ENCODE measurements at places on chromosomes 16 and 17.

DNA sequence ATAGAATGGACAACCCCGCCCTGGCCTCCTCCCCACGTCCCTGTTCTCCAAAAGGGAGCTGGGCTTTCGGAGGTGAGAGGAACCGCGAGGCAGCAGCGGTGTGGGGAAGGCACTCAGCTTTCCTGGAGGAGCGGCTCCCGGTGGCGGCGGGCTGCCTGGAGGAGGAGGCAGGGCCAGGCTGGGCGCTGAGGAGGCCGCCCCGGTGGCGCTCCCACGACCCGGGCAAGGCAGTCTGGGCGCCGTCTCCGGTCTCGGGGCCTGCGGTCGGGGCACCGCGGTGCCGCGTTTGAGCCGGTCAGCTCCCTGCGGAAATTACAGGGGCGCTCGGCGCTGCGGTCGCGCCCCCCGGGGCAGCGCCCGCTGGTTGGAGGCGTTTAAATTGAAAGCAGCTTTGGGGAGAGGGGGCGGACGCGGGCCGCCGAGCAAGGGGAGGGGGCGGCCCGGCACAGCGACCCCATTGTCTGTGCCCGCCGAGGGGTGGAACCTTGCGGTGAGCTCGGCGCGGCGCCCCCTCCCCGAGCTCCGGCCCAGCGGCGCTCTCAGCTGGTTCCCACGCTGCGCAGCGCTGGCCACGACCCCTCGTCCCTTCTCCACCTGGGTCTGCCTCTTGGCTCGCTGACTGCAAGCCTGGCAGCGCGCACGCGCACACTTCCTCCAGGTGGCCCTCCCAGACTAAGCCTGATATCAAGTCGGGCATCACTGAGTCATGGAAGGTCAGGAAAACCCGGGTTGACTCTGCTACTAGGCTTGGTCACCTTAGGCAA, 58.7 kb upstream of the DLX4 start:
- peak; percentile 30 for DNase-seq

DNA sequence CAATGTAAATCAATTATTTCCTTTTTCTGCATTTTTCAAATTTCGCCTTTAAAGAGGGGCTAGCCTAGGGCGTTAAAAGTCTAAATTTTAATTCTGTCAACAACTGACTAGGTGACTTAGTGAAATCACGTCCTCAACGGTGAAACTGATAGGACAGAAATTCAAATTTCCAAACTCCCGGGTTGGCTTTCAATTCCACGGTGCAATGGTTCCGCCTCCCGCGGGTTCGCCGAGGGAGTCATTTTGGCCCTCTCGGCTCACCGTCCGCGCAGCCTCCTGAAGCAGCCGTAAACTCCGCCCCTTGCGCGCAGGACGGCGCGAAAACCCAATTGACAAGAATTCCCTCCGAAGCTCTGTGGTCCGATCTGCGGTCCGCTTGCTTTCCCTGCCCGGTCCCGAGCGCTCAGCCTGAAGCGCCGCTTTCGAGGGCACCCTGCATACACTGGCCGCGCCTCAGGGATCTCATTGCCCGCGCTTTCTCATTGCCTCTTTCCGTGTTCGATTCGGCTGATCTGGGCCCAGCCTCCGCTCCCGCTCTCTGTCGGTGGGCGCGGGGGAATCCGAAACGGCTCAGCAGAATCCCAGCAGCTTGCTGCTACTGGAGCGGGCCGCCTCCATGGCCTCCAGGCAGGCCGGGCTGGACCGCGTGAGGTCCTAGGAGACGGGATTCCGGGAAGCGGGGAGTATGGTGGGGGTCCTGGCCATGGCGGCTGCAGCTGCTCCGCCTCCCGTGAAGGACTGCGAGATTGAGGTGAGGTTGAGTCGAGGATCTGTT, at the start of gene ATAD5:
Gene ATAD5 (plus strand): TSS at position 304 of the 775 bp plus-strand sequence. CDS start 382 bp downstream, at position 686.
- DNase-seq: peak; percentile 88

- no peak for DNase-seq
These were observed 60.5 kb downstream of the ADAMTS18 start for GRCh38 chr16:77374384-77374783.

DNA sequence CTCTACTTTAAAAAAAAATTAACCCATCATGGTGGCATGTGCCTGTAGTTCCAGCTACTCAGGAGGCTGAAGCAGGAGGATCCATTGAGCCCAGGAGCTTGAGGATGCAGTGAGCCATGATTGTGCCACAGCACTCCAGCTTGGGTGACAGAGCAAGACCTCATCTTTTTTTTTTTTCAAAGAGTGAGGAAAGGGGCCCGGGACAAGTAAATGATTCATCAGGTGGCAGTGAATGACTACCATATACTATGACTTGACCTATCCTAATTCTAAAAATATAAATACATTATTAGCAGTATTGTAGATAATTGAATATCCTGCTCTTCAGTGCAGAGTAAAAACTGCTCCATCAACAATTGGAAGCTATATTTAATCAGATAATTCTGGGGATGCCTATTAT, 55.3 kb downstream of the CLUH start:
- no peak for DNase-seq

DNA sequence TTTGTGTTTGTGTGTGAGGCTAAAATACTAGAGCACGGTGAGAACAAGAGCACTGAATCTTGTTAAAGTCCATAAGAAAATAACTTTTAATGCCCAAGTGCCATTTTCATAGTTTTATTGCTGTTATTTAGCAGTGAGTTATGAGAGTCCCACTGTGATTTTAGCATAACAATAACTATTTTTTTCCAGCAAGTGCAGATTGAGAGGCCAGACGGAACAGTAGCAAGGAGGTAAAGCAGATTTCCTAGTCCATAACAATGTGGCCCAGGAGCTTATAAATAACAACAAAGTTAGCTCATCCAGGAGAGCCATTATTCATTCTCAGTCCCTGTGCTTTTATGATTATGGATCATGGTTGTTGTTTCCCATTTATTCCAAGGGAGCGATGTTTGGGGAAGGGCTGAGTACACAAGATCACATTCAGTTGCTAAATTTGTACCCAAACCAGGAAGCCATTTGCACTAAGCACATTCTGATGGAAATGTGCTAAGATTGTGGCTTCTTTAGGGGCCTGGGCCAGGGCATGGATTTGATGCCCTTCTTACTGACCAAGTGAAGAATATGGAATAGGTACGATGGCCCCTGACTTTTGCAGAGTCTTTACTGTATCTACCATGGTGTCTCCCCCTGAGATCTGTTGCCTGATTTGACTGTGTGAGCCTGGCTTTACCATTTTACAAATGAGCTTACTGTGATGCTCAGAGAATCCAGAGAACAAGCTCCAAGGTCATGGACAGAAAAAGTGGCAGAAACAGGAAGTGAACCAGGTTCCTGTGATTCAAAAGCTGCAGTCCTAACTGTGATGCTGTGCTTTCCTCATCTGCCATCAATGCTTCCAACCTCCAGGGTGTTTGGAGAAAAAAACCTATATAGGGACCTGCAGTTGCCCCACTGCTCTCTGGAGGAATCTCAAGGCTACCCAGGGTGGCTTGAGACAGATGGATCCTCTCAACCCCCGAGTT, 204.7 kb upstream of the HSBP1 start:
- DNase-seq: no peak

DNA sequence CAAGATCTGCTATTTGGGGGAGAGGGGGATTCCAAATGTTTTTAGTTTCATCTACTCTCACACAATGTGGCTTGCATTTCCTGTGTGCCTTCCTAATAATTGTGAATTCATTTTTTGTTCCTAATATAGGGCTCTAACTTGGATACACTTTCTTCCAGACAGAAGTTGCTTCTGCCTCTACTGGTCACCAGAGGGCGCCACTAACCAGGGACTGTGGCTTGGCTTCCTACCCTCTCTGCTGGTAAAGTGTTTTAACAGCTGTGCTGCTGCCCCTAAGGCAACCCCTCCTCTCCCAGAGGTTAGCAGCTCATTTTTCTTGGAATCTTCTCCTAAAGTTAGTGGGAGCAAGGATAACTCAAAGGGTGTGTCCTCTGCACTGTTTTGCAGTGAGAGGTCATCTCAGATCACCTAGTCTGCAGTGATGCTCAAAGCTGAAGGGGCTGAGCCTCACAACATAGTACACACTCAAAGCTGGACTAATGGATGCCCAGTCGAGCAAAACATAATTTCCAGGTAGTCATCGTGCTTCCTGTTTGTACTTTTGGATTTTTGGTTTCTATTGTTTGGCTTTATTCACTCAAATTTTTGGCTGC, 5.0 kb upstream of the PRSS54 start:
- DNase-seq: no peak

- DNase-seq: no peak
These were observed 8.1 kb upstream of the DPEP1 start for GRCh38 chr16:89605186-89605970.

GRCh38 chr17:57782647-57783337, 37.7 kb upstream of the CCDC182 start:
- DNase-seq: no peak

GRCh38 chr16:65744401-65744800, 622.1 kb upstream of the CDH5 start:
- DNase-seq: no peak

DNA sequence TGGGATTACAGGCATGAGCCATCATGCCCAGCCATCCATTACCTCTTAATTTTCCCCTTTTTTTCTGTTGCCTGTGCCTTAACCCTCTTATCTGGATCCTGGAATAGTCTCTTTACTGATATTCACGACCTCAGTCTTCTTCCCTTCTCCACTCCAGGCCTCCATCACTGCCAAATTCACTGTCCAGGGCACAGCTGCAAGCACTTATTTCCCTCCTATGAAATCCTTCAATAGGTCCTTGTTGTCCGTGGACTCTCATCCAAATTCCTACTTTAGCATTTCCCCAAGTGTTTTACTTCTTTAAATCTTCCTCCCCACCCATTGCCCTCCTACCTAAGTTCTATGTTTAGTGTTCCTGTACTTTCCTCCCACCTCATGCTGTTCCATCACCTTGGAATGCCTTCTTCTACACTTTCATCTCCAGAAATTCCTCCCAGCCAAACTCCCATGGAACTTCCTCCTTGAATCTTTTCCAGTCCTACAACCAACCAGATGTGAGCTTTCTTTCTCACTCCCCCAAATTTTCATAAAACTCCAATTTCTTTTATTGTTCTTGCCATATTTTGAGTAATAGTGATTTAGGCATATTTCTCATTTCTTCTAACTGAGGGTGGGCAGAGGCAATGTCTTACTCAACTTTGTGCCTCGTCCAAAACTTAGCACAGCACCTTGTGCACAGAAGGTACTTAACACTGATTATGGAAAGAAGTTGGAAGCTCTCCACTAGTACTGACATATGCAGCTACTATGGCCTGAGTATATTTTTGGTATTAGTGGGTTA, 35.3 kb downstream of the FAM20A start:
- DNase-seq: no peak

DNA sequence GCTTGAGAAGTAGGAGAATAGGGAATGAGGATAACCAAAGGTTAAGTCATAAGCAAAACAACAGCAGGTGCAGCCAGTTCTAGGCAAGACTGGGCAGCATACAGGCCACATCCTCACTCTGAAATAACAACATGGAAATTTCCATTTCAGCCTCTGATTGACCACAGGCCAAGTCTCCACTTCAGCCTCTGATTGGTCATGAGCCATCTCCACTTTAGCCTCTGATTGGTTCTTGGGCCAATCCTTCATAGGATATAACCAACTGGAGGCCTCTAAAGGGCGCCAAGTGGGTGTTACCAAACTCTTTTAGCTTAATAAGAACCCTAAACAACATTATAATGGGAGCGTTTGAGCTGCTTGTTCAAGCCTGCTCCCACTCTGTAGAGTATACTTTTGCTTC, 512.0 kb downstream of the NPIPA7 start:
- no peak for DNase-seq

DNA sequence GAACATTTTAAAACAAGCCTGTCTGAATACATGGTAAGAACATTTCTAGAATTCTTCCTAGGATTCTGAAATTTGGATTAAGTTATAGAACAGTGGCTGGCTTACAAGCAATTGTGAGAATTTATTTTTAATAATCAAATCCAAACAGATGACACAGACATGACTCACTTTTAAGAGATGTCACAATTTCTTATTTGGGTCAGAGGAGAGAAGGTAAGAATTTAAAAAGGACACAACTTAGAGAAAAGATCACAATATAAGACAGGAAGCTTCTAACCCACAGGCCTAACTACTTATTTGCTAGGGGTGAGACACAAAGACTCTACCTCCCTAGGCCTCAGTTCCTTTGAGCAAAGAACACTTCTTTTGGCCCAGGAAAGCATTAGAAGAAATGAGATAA, 32.7 kb downstream of the ZZEF1 start:
- no peak for DNase-seq

Data from activated CD4-positive, alpha-beta T cell treated with anti-CD3 and anti-CD28 coated beads for 24 hours (primary cell).